T-helper 1 cell (primary cell): ENCODE measurements at places on chromosomes 4 and X.

DNA sequence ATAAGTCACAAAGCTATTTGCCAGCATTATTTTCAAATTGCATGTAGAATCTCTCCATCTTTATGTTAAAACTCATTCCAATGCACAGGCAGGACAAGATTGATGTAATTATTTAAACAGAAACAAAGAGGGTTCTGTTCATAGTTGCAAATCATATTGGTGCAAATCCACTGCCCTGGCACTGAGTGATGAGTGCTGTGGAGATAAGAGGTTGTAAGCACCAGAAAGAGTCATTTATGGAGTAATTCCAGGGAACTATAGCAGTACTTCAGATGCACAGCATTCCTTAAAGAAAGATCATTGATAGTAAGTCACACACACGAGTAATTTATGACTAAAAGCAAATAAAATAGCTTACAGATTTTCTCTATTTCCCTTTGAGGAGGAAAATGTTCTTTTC is 337.7 kb upstream of the CTSO start:
- no peak for DNase-seq

- DNase-seq = no peak
These were observed 30.8 kb downstream of the EXOC1 start for GRCh38 chr4:55884093-55884850.

GRCh38 chrX:44904542-44905115 is 31.6 kb downstream of the KDM6A start:
- DNase-seq = no peak

GRCh38 chrX:111465669-111466068 is 45.8 kb upstream of the SERTM2 start:
- DNase-seq = no peak

- DNase-seq = no peak
These were observed 52.0 kb downstream of the SORCS2 start for GRCh38 chr4:7244331-7244665.

- DNase-seq = no peak
These were observed 100.5 kb downstream of the KDM6A start for GRCh38 chrX:44973420-44973932.
